ENCODE measurements at places on chromosomes 5 and 9.

DNA sequence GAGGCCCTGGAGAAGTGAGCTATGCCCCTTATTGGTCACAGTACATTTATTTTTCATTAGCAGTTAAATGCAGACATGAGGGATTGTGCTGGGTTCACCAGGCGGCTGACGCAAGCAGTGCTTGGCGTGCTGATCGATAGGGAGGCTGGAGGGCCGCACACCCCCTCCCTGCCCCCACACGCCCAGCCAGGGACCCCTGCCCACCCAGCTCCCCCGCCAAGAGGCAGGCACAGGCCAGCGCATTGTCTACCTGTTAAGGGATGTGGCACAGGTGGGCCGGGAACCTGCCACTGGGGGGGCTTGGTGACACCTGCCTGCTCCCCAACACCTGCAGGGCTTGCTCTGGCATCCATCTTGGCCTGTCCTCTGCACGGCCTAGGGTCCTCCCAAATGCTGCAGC lies 39.2 kb downstream of the HK3 start:
- DNase-seq, result no peak

- DNase-seq, result no peak
These were observed 146.0 kb upstream of the IER5L start for GRCh38 chr9:129323999-129324553.

DNA sequence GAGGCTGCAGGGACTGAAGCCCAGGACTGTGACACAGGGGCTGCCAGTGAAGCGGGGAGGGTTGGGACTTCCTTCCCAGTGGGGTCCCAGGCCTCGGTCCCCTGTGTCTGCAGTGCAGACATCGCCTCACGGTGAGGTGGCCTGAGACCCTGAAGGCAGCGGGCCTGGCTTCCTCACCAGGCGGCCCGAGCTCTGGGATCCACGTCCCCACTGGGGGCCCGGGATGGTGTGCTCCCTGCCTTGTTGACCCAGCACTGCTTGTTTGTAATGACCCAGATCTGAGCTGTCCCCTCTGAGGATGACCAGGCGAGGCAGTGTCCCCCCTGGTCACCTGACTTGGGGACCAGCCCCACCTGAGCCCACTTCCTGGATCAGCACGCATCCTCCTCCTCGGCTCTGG lies 53.1 kb downstream of the COL5A1 start:
- no peak for DNase-seq

DNA sequence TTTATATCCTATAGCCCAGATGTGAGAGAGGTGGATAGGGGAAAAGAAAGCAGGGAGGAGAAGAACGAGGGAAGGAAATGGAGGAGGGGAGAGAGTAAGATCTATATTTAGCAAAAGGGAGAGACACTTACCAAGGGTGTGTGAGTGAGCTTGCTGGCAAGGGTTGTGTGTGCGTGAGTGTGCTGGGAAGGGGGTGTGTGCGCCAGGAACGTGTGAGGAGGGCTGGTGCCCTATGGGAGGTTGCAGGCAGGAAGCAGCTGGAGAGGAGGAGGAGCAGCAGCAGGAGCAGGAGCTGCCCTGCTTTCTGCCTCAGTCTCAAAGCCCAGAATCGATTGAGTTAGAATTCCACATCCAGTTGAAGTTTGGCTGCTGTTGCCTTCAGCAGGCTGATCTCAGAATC lies 148.3 kb upstream of the RUSC2 start:
- DNase-seq, result no peak

GRCh38 chr5:174843263-174844250 lies 119.2 kb downstream of the MSX2 start:
- no peak for DNase-seq

DNA sequence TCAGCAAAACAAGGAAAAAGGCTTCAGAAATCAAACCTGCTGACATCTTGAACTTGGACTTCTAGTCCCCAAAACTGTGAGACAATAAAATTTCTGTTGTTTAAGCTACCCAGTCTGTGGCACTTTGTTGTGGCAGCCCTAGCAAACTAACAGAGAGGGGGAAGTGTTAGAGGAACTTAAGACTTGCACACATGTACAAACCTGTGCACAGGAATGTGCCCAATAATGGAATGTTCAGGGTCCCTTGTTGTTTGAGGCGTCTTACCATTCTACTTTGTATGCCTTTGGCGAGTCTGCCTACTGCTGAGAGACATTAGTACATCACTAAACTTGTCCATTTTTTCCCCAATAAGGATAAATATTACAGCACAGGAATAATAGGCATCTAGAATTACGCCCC lies 160.3 kb downstream of the WDR70 start:
- no peak for DNase-seq
